Fibroblast of skin of right quadriceps (primary cell): ENCODE measurements at places on chromosomes 3 and 15.

DNA sequence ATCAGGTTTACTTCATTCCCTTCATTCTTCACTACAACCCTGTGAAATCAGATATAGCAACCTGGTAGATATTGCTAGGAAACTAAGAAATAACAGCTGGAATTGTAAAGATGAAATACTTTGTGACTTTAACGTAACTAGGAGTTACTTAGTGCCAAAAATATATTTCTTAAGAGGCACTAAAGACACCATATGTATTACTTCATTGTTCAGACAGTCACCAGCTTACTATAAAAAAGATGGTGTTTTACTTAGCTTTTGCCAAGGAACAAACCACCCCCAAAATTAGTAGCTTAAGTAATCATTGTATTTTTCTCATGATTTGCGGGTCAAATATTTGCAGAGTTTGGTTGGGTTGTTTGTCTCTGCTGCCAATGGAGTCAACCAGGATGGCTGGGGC, 62.5 kb downstream of the PROS1 start:
- no peak for DNase-seq

DNA sequence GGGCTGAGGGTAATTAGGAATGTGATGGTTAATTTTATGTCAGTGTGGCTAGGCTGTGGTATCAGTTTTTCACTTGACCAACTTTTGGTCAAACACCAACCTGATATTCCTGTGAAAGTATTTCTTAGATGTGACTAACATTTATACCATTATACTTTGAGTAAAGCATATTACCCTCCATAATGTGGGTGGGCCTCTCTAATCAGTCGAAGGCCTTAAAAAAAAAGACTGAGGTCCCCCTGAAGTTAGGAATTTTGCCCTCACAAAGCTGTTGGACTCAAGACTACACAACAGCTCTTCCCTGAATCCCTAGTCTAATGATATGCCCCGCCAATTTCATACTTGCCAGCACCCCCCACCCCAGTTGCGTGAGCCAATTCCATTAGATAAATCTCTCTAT, 12.5 kb downstream of the SLMAP start:
- no peak for DNase-seq

- DNase-seq, result no peak
These were observed 109.3 kb upstream of the FOXB1 start for GRCh38 chr15:59894835-59895234.

GRCh38 chr3:52291508-52292181, 4.0 kb downstream of the GLYCTK start:
- DNase-seq, result no peak

GRCh38 chr3:65901226-65901625, 137.5 kb downstream of the MAGI1 start:
- peak; percentile 45 for DNase-seq

- no peak for DNase-seq
These were observed 15.2 kb downstream of the PFN2 start for GRCh38 chr3:149955449-149955848.

GRCh38 chr3:129927072-129927471, 33.6 kb upstream of the TMCC1 start:
- no peak for DNase-seq

GRCh38 chr3:16033889-16034687, 140.4 kb upstream of the GALNT15 start:
- peak; percentile 46 for DNase-seq
